ENCODE measurements at places on chromosomes 5 and 9.

DNA sequence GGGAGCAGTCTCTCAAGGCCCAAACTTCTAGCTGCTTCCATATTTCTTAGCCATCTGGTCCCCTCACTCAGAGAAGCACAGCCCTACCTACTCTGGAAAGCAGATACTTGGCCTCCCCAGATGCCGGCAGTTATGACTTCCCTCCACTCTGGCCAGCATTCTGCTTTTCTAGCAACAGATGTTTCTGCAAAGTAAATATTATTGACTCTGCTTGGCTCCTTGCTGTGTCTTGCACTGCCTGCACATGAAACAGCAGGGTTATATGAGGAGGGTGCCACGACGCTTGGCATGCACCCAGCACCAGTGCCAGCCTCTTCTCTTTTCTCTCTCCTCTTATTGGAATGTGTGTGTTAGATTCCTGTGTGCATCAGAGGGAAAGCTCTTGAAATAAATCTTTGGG is 99.7 kb downstream of the ARHGAP26 start:
- DNase-seq = peak; percentile 43

- no peak for DNase-seq
These were observed 189.3 kb downstream of the PAPPA start for GRCh38 chr9:116342941-116343340.

DNA sequence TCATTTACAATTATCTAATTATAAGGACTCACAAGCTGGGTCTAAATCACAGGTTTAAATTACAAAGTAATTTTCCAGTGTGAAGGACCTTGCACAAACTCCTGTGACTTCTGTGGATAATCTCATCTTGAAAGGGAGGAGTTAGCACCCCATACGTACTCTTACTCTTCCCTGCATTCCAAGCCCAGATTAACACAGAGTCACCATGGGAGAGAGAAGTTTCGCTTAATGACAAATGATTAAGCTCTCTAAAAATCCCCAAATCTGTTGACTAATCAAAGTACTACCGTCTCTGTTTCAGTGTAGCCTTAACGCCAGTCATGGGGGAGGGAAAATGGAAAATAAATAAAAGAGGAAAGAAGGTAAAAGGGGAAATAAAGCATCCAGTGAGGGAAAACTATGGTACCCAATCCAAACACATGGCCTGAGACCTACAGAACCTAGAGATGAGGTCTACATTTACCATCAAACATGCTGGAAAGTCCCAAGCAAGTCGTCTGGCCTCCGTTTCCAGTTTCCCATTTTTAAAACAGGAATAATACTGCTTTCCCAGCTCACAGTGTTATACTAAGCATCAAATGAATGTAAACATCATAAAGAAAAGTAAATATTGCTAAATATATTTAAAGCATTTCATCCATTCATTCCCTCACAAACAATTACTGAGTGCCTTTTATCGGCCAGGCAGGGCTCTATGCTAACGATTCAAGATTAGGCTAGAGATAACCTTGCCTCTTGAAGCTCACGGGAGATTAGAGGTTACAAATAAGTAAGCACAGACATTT is 63.2 kb downstream of the PCA3 start:
- no peak for DNase-seq

DNA sequence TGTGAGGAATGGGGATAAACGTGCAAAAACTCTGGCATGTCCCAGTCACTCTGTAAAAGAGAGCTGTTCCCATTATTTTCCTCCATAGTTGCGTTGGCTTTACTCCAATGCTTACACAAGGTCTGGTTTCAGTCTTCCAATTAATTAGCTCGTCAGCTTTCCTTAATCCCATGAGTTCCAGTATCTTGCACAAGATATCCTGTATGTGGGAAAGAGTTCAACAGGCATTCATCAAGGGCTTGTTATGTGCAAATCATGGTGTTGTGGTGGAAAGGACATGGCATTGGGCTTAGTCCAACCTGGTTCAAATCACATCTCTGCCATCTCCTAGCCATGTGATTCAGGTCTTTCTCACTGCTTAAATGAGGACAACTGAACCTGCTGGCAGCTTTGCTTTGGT is 77.5 kb upstream of the PANK3 start:
- no peak for DNase-seq

GRCh38 chr5:34677428-34677827 is 21.3 kb downstream of the RAI14 start:
- no peak for DNase-seq

DNA sequence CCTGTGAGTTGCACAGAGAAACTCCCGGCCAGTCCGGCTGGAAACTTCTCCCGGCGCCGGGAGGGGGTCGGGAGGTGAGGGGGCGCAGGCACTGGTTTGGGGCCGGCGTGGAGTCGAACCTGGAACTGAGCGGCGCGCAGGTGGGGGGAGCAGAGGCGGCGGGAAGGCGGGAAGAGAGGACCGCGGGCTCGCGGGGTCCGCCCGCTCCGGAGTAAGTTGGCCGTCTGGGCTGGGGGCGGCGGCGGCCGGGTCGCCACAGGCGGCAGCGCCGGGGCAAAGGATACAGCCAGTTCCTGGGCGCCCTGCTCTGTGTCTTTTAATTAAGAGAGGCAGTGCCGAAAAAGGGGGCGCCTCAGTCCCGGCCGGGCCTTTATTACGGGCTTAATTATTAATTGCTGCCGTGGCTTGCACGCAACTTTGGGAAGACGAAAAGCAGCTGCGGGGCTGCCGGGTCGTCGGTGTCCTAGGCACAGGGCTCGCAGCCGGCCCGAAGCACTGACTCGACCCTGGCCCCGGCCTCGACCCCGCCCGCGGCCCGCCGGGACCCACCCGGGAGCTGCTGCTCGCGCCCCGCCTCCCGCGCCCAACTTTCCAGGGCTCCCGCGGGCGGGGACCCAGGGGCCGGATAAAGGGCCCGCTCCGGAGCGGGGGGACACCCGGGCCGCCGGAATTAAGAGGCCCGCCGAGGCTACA is 1.1 kb downstream of the NTNG2 start:
- DNase-seq = no peak

GRCh38 chr5:149550594-149551226 is 529 bp downstream of the CSNK1A1 start:
- DNase-seq = peak; percentile 31

- no peak for DNase-seq
These were observed 13.9 kb upstream of the CTNNAL1 start for GRCh38 chr9:109027176-109027575.

DNA sequence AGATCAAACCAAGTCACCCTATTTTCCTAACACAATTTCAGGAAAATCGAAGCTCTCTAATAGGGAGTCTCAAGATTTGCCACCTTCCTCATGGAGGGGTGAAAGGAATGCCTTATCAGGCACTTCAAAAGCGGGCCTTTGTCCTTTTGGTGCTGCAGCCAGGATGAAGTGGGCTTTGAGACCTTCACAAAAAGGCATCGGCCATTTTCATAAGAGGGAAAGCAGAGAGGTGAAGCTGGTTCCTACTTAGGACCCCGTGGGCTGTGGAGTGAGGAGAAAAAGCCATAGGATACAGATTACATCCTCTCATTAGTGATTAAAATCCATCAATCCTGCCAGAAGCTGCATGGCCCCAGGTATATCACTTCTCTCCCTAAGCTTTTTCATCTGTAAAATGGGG is 859 bp downstream of the CDKN2AIPNL start:
- DNase-seq = no peak

DNA sequence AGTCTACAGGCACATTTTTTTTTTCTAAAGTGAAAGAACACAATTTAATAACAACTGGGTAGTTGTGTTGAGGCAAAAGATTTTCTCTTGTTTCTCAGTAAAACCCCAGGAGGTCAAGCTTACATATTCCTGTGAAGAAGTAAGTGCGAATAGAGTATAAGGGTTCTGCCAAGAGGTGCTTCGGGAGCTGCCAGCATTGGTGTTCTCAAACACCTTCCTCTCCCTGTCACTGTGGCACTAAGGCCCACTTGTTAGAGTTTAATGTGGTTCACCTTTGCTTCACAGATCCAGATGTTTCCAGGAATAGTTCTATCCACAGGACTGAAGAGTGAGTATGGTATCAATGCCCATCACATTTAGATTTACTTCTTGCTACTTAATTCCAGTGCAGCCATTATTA is 91.7 kb upstream of the C6 start:
- no peak for DNase-seq

GRCh38 chr5:75496026-75496425 is 15.4 kb downstream of the CERT1 start:
- DNase-seq = no peak

DNA sequence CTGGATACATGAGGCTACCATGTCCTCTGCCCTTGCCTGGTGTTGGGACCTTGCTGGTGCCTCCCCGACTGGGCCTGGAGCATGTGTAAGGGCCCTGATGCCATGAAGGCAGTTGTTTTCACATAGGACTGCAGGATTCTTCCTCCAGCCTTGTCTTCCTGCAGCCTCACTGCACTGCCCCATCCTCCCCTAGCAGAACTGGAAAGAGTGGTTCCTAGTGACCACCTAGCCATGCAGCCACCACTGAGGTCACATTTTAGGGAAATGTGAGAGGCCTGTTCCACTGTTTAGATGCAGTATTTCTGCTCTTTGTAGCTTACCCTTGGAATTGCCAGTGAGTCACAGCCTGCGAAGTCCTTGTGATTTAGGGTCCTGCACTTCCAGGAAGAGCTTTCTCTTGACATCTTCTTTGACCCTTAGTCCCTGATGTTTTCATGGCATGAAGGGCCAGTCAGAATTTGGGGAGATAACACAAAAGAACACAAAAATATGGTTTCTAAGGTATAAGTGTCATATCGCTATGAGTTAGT is 24.2 kb upstream of the TNFAIP8 start:
- DNase-seq = no peak

- no peak for DNase-seq
These were observed 16.9 kb downstream of the CHSY3 start for GRCh38 chr5:129921204-129921603.

- DNase-seq = no peak
These were observed 43.9 kb downstream of the MAPKAP1 start for GRCh38 chr9:125663127-125663526.

- DNase-seq = no peak
These were observed 145.1 kb upstream of the ADAMTS16 start for GRCh38 chr5:4995014-4995413.

GRCh38 chr5:145943674-145944121 is 7.3 kb downstream of the SH3RF2 start:
- DNase-seq = peak; percentile 77

GRCh38 chr9:89592963-89593726 is 11.7 kb upstream of the GADD45G start:
- no peak for DNase-seq

DNA sequence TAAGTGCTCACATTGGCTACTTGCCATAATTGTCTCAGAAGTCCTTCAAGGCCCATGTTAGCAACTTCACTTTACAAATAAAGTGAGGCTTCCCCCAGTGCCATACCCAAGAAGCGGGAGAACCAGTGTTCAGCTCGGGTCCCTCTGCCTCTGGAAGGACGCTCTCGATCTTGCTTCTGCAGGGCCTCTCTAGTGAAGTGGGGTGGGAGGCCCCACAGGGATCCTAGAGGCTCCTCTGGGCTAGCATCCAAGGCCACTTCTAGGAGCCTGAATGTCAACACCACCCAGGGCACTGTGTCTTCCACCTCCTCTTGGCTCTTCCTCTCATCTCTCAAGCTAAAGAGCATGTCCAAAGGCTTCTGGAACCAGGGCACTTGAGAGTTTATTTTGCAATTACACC is 282.5 kb downstream of the GADD45G start:
- peak; percentile 21 for DNase-seq

DNA sequence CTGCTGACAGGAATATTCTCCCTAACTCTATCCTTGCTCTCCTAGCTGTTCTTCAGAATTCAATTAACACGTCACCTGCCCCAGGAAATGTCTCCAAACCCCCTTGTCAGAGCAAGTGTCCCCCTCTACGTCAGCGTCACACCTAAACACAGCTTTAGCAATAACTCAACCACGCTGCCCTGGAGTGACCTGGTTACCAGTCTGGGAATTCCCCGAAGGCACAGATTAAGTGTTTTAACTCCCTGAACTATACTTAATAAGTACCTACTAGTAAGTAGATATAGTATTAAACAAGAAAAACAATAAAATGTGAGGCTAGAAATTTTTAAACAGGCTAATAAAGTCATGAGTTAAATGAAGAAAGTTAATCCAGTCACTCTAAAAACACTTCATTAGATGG is 78.4 kb downstream of the FANCC start:
- DNase-seq = no peak

- DNase-seq = no peak
These were observed 32.1 kb upstream of the ADRB2 start for GRCh38 chr5:148794275-148794674.

DNA sequence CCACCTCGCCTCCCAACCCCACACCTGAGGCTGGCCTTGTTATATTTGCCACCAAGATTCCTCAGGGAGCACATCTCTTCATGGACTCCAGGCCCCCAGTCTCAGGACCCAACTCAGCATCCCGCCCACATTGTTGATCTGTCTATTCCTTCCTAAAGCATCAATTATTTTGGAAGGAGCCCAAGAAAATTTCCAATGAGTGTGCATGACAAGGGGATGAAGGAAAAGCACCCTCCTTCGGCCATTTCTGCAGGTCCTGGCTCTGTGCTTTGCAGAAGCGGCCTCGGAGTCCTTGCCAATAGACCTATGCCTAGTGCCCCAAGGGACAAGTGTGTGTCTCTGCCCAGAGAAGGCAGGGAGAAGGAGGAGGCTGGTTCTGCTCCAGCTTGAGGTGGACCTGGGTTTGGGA is 273.2 kb downstream of the GADD45G start:
- no peak for DNase-seq

- no peak for DNase-seq
These were observed 3.6 kb upstream of the RASGEF1C start for GRCh38 chr5:180212363-180213255.

- DNase-seq = no peak
These were observed 35.5 kb downstream of the PALM2AKAP2 start for GRCh38 chr9:109815366-109815947.

DNA sequence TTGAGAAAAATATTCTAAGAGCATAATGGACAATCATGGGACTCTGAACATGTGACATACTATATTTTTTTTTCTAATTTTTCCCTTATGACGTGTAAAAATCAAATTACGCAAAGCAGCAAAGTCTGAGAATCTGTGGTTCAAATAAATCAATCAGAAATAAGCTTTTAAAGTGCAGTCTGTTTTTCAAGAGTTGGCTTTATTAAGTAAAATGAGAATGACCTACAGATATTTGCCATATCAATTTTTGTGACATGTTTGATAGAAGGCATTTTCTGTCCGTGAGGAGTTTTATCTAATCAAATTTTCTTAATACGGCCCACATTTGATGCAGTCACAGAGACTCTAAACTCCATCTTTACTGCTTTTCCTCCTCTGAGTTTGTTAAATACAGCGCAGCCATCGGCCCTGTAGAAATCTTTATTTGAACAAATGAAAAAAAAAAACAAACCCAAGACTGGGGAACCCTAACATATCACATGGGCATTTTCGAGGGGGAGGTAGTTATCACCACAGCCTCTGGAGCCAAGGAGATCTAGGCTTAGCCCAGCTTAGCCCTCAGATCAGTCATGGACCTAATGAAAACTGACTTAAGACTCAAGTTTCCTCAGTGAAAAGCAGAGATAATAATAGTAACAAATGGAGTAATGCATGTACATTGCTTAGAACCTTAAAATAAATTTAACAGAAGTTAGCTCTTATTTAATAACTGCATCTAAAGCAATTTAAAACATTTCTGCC is 263.6 kb upstream of the C9orf72 start:
- no peak for DNase-seq
